Cardiac septum (tissue), 1 donor: ENCODE measurements at places on chromosomes 2 and 18. TPM values are rescaled to one million over a fixed set of nuclear protein-coding genes. Genes with fewer than 3 reads are reported as not detected.

The ATOH8 gene
- 21.0 TPM for total RNA-seq

The ACMSD gene
- total RNA-seq, result not detected

The TRIM43 gene
- not detected for total RNA-seq

The ASB18 gene
- 44.4 TPM for total RNA-seq

The EHD3 gene
- total RNA-seq, result 26.6 TPM
